ENCODE measurements at places on chromosomes 4 and X.

DNA sequence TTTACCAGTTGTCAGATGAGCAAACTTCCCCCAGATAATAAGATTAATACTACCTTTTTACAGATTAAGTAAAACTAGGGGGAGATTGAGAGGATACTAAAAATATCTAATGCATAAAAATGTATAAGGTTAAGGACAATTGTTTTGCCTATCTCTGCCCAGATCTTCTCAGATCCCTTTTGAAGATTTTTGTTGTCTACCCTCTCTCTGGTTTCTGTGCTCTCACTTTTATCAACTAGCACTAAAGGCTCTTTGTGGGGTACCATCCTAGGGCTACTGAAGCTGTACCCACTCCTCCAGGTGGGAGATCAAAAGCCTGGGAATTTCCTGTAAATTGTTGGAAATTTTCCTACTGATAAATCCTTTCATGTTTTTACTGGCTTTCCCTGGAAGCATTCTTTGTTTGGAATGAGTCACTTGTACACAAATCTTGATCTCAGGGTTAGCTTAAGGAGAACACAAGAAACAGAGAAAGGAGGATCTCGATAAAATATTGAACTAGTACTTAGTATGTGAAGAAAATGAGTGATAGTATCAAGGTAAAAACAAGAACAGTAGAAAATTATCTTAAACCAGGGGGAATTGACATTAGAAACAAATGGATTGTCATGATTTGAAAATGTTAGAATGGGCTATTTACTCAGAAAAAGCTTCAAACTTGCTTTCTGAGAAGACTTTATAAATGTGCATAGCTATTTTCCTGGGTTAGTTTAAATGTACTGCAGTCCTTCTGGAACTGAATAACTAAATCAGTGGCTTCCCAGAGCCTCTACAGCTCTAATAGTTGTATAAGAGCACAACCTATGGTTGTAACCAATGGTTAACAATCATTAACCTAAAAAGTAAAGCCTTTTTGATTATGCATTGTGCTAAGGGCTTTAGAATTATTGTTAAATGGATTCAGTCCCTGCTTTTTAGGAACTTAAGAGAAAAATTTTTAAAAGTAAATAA is 679.9 kb upstream of the MAGEB2 start:
- DNase-seq = peak; percentile 40

DNA sequence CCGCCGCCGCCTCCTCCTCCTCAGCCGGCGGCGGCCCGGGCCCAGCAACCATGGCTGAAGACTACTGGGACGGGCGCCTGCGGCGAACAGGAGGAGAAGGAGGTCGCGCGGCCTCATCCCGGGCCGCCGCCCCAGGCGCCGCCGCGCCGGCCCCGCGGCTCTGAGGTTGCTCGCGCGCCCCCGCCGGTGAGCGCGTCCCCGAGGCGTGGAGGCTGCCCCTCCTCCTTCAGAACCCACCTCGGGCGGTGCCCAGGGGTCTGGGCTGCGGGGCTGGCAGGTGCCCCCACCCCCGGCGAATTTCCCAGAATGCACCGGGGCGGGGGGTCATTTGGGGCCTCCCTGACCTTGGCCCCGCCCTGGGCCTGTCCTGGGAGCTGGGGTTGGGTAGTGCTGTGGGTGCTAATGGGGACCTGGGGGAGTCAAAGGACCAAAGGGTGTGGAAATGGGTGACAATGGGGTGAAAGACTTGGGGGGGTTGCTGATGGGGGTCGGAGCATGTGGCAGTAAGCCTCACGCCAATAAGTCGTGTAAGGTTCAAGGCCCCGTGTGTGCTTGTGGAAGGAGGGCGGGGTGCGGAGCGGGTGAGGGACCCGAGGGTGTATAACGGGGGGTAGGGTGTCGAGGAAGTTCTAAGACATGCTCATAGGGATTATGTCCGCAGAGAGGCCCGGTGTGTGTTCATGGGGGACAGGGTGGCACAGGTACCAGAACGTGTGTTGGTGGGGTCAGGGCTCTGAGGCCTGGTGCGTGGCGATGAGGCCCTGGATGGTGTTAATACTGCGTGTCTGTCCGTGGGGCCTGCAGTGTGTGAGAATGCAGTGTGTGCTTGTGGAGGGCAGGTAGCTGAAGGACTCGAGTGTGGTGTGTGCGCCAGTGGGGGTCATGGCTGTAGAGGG is 687 bp downstream of the CDK16 start:
- DNase-seq = no peak

- DNase-seq = peak; percentile 33
Measured at GRCh38 chrX:103157496-103158316, 57.2 kb upstream of the BEX4 start.

DNA sequence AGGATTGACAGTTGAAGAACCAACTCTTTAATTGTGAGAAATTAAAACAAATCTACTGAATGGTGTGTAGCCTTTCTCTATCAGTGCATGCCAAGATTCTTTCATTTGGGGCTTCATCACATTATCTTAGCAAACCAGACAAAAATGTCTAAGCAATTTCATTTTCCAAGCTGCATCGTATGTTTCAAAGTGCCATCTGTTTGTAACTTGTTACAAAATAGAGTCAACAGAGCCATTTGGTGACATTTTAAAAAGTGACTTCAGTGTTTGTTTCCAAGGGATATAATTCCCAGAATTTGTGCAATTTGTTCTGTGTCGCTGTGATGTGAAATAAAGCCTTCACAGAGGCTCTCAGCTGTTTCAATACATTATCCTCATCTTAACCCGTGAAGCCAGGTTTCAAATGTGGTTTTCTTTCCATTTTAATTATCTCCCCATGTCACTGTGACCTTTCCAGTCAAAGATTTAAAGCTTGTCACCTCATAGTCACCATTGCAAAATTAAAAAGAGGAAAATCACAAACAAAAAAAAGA is 46.0 kb upstream of the C1QTNF7 start:
- DNase-seq = no peak

GRCh38 chrX:46169808-46170207 is 375.4 kb downstream of the ZNF674 start:
- DNase-seq = peak; percentile 31

GRCh38 chrX:111519215-111519614 is 7.8 kb downstream of the SERTM2 start:
- DNase-seq = no peak

DNA sequence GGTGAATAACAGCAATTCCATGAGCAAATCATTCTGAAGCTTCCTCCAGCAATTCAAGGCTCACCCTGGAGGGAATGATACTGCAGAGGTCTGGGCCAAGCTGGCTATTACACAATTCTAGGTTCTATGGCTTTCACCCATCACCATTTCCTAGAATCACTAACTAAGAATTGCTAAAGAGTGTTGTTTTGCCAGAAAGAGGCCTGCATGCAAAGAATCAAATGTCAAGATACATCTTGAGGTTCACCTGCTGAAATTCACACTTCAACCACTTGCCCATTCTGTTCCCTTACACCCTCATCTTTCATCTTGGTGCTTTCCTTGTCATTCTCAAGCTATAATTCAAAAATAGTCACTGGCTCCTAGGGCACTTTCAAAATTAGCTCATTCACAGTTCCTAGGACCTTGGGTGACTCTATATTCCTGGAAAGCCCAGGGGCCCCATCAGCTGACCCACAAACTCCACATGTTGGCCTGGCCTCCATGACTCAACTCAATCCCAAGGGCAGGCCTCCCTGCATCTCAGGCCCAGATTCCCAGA is 7.0 kb downstream of the APBB2 start:
- no peak for DNase-seq

DNA sequence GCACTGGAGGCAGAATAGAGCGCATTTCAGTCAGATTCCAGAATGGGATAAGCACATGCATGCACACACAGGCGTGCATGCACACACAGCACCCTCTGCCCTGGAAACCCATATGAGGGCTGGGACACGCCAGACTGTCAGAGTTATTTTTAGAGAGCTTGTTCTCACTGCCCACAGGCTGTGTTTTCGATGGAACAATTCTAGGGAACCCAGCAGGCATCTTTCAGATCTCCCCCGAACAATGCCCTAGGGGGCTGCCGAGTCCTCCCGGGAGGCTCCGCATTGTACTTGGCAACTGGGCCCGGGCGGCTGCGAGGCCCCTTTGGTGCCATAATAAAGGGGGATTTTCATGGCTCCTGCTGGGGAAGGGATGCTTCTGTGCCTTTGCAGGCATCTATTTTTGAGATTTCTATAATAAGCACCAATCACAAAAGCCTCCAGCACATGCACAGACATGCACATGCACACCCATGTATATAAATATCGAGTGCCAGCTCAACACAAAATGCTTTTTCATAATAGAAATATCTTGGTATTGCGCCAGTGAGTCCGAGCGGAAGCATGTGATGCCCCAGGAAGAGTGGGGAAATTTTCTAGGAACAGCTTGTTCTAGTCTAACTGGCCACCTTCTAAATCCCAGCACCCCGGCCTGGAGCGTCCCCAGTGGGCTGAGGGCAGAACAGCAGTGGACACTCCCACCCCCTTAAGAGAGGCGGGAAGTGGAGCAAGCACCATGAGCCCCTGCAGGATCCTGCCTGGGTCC is 88.5 kb downstream of the PHKA2 start:
- DNase-seq = peak; percentile 88

DNA sequence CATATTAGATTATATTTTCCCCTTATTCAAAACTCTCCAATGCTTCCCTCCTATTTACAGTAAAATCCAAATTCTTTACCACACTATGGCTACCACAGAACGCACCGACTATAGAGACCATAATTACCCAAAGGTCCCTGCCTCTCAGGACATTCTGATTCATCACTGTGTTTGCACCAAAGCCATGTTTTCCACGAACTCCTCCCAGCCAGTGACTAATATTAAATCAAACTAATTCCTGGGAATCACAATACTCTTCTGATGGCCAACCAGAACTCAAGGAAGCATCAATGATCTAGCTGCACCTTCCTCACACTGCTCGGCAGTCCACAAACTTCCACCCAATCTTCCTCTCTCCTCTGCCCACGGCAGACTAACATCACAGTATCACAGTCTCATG is 24.2 kb upstream of the EDNRA start:
- peak; percentile 35 for DNase-seq

GRCh38 chr4:142443469-142443868 is 402.6 kb downstream of the INPP4B start:
- DNase-seq = no peak

- no peak for DNase-seq
Measured at GRCh38 chrX:14920196-14920595, 47.0 kb downstream of the MOSPD2 start.

GRCh38 chrX:2430265-2430825 is 70.4 kb downstream of the DHRSX start:
- peak; percentile 41 for DNase-seq

DNA sequence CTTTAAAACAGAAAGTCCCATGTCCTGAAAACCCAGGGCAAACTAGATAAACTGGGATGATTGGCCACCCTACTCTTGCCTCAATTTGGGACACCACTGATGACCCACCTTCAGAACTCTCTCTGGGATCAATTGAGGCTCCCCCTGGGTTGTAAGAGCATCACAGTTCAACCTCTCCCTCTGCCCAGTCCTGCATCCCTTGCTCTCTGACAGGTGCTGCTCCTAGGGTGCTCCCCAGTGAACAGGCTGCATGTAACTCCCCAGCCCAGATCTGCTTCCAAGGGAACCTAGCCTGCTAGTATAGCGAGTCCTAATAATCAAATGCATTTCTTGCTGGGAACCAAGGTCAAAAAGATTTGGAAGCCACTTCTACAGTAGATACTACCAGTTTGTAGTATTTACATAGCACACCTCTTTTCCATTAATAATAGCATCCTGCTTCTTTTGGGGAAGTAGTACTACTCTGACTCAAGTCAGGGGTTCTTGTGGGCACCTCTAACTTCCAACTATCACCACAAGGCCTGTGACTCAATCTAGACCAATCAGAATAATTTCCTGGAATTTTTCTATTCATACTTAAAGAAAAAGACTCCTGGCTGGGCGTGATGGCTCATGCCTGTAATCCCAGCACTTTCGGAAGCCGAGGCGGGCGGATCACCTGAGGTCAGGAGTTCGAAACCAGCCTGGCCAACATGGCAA is 42.1 kb upstream of the SPINK2 start:
- DNase-seq = peak; percentile 50

- no peak for DNase-seq
Measured at GRCh38 chr4:10605031-10605430, 79.5 kb downstream of the CLNK start.

- DNase-seq = no peak
Measured at GRCh38 chrX:107699616-107700015, 71.3 kb downstream of the PRPS1 start.

GRCh38 chrX:138742217-138742616 is 30.7 kb upstream of the FGF13 start:
- DNase-seq = no peak

DNA sequence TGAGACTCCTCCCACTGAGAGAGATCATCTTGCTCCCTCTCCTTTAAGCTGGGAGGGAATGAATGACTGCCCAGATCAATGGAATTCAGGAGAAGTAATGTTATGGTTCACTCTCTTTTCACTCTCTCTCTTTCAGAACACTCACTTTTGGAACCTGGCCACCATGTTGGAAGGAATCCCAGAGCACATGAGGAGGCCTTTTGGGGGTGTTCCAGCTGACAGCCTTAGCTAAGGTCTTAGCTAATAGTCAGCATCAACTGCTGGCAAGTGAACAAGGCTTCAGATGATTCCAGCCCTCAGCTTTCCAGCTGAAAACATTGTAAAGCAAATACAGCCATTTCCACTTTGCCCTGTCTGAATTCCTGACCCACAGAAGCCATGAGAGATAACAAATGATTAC is 124.0 kb upstream of the CLNK start:
- no peak for DNase-seq

DNA sequence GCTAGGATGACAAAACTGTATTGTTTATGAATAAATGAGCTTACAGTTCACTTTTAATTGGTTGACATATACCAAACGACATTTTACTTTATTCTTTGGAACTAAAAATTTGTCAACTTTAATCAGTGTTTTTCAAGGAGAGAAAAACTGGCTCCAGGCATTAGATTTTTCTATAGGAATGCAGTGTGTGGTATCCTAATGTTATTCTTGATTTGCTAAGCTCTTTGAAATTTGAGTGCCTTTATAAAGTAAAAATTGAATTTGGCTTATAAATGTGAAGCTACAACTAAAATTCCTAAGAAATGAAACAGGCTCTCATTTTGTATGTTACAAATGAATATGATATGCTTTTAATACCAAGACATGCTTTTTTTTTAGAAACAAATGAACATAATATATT is 442.2 kb upstream of the TRAM1L1 start:
- DNase-seq = no peak

DNA sequence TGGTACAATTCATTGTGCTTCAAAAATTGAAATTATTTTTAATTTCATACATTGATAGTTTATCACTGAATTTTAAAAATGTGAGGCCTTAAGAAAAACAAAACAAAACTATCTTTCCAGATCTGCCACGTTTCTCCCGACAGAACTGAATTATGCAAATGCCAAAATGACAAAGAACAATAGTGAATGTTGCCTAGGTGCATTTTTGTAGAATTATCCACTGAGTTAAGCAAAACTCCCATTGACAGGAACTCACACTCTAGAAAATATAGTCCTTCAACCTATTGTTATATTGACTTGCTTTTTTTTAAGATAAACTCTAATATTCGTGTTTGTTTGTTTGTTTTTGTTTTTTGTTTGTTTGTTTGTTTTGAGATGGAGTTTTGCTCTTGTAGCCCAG is 6.5 kb downstream of the PCGF3 start:
- DNase-seq = no peak

- DNase-seq = no peak
Measured at GRCh38 chr4:81199831-81200230, 15.2 kb downstream of the PRKG2 start.

GRCh38 chr4:140799686-140800225 is 43.6 kb upstream of the TBC1D9 start:
- no peak for DNase-seq

GRCh38 chr4:84497504-84498202 is 1.4 kb downstream of the NKX6-1 start:
- DNase-seq = no peak

Data from epithelial cell of esophagus (primary cell).